ENCODE measurements at places on chromosomes 11 and 22.

GRCh38 chr11:94315664-94316063 is 11.3 kb downstream of the IZUMO1R start:
- no peak for DNase-seq

DNA sequence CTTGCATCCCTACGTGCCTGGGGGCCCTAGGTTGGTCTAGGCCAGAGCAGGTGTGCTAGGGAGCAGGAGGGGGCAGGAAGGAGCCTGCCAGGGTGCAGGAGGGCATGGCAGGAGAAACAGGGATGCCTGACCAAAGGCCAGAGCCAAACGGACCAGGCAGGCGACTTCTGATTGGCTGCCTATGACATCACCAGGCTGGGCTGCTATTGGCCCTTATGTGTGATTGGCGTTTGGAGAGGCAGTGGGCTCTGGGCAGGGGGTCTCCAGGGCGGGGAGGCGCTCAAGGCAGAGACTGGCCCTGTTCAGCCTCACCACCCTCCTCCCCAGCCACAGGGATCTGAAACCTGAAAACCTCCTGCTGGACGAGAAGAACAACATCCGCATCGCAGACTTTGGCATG is 44.4 kb downstream of the MOB2 start:
- peak; percentile 34 for DNase-seq

- DNase-seq: no peak
Observed at GRCh38 chr11:114290503-114291235, 5.5 kb upstream of the NNMT start.

GRCh38 chr11:4049006-4049405 is 45.6 kb upstream of the RRM1 start:
- no peak for DNase-seq

- DNase-seq: no peak
Observed at GRCh38 chr22:17710023-17710422, 64.2 kb downstream of the BID start.

- DNase-seq: no peak
Observed at GRCh38 chr11:75261902-75262361, 21.4 kb downstream of the TPBGL start.

DNA sequence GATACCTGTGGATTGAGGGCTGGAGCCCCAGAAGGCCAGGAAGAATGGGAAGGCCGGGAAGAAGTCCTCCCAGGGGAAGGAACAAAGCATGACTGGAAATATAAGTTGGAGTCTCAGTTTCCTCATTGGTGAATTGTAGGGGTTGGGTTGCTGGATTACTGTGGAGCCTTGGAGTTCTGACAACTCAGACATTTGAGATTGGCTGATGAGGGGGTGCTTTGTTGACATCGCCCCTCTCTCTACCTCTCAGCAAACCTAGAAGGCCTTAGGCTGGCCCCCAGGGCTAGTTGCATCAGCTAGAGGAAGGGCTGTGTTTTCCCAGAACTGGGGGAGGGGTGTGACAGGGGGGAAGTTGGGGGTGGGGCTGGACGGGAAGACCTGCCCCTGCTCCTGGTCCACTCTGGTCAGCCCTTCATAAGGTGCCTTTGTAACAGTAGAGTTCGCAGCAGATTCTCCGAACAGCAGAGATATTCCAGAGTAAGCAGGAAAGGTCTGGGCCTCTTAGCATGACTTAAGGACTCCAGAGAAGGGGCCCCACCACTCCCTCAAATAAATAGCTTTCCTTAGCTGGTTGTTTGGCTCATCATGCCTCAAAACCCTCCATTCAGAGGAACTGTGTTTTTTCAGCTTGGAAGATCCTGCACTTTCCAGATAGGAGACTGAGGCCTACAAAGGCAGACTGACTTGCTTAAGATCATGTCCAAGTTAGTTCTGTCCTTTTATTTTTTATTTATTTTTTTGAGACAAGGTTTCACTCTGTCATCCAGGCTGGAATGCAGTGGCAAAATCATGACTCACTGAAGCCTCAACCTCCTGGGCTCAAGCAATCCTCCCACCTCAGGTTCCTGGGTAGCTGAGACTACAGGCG is 12.5 kb upstream of the THRSP start:
- no peak for DNase-seq

- DNase-seq: no peak
Observed at GRCh38 chr11:11468954-11469353, 115.9 kb upstream of the CSNK2A3 start.

All from dermis blood vessel endothelial cell (primary cell).